D341Med (cell line): ENCODE measurements at places on chromosomes 6 and 20.

- DNase-seq, result no peak
Observed at GRCh38 chr20:46251211-46251673, 57.1 kb downstream of the CDH22 start.

- no peak for DNase-seq
Observed at GRCh38 chr6:27474172-27474465, 1.2 kb upstream of the ZNF184 start.

GRCh38 chr6:125267806-125268523 is 33.8 kb downstream of the HDDC2 start:
- DNase-seq, result no peak

DNA sequence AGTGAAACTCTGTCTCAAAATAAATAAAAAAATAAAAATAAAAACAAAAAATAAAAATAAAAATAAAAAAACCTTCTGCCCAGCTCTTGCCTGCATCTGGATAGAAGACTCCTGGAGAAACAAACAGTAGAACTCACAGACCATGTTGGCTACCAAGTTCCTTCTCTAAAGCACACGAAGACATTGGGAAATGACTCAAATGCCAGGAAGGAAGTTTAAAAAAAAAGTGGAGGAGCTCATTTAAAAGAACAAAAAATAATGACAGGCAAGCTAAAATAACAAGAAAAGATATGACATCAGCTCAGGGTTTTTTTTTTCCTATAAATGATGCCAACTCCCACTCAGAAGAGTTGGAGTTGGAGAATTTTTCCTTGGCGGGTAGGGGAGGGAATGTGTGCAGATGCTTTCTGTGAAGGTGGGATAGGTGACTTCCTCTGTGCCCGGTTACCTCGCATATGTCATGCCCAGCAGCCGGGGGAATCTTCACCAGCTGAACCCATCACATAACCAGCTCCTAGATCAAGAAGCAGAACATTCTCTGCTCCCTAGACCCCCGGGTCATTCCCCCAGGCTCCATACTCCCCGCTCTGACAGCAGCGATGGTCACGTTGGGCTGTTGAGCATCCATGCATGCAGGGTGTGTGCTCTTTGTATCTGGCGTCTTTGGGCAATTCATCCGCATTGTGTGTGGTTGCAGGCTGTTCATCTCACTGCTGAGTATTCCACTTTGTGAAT is 17.3 kb upstream of the CD93 start:
- DNase-seq, result no peak

DNA sequence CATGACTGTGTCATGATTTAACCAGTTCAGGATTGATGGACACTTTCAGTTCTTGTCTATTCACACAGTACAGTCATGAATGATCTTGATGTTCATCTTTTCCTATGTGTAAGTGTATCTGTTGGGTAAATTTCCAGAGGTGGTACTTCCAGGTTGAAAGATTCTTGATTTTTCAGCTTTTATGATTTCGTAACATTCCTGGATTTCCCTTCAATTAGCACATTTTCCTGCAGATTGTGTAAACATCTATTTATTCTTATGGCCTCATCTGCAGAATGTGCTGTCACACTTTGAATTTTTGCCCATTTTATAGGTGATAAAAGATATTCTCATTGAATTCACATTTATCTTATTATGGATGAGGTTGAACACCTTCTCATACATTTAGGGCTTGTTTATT is 222.0 kb upstream of the FOXQ1 start:
- DNase-seq, result no peak

DNA sequence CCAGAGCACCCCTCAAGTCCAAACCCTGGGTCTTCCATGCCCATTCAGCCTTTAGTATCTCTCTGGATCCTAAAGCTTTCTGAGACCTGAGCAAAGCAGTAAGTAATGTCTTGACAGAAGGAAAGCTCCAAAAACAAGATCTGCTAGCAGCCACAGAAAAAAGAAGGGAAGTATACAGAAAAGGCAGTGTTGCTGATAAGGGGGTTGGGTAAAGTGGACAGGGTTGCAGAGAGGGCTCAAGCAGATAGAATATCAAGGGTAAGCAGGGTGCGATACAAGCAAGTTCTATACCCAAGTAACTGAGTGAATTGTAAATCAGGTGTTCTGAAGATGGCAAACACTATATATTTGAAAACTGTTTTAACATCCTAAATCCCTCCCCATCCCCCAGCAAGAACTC is 113.4 kb upstream of the CARMIL1 start:
- no peak for DNase-seq

GRCh38 chr6:141513830-141514229 is 618.9 kb upstream of the GJE1 start:
- no peak for DNase-seq

DNA sequence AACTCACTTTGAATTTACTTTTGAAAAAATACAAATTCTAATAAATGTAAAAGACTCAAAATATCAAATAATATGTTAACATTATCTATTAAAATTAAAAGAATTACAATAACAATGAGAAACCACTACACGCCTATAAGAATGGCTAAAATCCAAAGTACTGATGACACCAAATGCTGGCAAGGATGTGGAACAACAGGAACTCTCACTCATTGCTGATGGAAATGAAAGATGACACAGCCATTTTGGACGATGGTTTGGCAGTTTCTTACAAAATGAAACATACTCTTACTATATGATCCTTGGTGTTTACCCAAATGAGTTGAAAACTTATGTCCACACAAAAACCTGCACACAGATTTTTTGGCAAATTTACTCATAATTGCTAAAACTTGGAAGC is 15.6 kb upstream of the STX11 start:
- no peak for DNase-seq

GRCh38 chr20:22502731-22503191 is 81.6 kb downstream of the FOXA2 start:
- DNase-seq, result no peak

DNA sequence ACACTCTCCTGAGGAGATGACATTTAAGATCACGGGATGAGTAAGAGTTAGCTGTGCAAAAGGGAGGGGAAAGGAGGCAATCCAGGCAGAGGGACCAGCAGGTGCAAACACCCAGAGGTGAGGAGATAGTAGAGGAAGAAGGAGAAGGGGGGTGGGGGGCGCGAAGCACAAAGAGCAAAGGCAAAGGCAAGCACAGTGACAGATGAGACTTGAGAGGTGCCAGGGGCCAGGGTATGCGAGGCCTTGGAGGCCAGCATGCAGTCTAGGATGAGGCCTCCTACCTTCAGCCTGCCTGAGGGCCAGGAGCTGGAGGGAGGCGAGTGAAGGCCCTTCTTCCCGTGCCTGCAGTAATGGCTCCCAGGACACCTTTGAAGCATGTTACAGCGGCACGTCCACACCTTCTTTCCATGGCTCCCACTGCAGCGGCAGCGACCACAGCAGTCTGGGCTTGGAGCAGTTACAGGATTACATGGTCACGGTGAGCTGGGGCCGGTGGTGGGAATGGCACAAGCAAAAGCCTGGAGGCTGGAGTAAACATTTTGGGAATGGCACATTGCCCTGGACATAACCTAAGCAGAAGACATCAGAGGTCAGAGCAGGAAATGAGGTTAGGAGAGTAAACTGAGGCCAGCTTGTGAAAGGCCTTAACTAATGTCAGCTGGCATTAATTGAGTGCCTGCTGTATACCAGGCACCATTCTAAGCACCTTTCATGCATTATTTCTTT is 18.6 kb downstream of the CCM2L start:
- peak; percentile 54 for DNase-seq

DNA sequence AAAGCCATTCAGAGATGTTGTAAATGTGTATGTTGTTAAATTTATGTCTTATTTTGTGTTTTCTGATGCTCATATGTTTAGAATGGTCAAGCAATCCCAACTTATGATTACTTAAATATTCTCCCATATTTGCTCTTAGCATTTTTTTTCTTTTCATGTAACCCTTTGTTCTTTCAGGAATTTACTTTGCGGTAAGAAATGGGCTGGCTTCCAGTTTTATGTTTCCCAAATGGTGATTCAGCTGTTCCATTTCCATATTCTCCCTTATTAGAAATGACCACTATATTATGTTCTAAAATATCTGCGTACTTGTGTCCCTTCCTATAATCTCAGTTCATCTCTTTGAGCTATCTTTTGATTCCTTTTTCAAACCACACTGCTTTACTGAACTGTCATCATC is 113.7 kb downstream of the CDH26 start:
- DNase-seq, result no peak

- DNase-seq, result no peak
Observed at GRCh38 chr20:13426870-13427269, 205.8 kb downstream of the ISM1 start.

- DNase-seq, result no peak
Observed at GRCh38 chr20:10793766-10794165, 120.0 kb upstream of the JAG1 start.

GRCh38 chr20:8805737-8806442 is 263.0 kb upstream of the PLCB4 start:
- no peak for DNase-seq

DNA sequence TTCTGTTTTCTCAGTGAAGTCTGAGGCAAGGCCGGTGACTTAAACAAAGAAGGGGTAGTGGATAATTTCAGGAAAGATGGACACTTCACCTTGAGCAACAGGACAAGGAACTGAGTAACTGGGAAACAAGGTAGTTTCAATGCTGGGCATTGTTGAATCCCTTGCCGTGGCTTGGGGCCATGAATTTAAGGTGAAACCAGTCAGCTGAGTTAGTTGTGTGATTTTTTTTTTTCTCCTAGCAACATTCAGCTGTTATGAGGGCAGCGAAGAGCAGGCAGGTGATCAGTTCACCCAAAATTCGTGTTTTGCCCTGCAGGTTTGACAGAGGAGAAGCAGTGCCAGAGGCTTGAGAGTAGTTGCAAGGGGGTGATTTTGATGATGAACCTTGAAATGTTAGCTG is 6.8 kb downstream of the BICRAL start:
- no peak for DNase-seq

DNA sequence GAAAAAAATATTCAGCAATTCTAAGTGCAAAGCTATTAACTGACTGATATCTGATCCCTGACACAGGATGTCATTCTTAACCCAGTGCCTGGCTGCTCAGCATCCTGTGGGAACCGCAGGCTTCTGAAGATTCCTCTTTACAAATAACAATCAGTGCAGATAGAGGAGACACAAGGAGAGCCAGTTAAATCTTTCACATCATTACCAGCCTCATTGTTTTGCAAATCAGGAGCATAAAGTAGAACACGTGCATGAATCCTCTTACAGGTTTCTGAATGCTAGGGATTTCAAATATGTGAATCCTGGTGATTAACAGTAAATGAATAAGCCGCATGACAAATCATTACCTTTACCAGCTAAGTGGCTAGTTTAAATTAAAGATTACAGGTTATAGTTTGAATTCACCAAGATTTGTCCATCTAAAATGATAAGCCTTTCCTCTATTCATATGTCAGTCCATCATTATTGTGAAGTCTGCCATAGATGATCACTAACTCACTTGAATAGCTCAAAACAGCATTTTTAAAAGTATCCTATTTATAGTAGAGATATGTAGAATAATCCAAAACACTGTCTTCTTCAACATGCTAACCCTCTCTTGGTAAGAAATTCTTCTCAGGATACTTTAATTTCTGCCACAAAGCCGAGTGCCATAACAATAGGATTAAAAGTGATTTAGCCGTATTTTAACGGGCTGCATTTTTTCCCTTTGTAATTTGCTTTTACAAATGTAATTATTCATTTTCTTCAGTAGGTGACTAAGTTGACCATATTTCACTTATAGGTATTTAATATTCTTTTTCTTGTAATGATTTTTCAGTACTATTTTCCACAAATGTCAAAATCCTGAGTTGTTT is 367.3 kb upstream of the EPHA7 start:
- peak; percentile 18 for DNase-seq

DNA sequence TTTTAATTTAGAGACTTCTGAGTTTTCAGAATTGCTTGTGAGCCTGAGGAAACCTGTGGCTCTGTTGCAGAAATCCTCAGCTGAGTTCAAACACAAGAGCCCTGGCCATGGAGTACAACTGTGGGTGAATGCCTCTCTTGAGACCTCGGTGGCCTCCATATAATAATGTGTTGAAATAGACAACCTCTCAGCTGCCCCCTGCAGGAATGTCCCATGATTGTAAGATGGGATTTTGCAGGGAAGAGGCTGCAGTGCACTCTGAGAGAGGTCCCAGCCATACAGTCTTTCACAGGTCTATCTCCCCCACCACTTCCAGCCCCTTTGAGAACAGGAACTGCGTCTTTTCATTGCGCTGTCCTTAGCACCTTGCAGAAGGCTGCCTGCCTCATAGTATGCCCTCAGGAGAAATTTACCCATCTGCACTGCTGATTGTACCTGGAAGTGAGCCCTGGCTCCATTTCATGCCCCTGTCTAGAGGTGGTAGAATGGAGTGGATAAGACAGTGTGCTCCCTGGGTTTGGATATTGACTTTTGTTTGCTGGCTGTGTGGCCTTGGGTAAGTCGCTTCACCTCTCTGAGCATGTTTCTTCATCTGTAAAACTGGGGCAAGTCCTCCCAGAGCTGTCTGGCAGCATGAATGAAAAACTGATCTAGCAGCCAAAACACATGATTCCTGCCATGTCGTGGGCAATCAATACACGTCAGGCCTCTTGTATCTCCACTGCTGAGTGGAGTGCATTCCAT is 16.8 kb upstream of the CDH22 start:
- DNase-seq, result peak; percentile 72

DNA sequence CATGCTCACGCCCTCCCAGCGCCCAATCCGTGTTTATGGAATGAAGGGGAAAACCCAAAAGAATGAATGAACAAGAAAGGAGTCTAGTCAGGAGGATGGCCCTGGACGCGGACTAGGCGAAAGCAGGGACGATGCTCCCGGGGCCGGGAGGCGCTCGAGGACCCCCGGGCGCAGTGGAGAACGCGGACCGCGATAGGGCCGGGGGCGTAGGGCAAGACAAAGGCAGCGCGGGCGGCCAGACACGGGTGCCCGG is 758 bp downstream of the GCLC start:
- DNase-seq, result no peak

GRCh38 chr20:16528078-16528477 is 45.2 kb downstream of the KIF16B start:
- no peak for DNase-seq

DNA sequence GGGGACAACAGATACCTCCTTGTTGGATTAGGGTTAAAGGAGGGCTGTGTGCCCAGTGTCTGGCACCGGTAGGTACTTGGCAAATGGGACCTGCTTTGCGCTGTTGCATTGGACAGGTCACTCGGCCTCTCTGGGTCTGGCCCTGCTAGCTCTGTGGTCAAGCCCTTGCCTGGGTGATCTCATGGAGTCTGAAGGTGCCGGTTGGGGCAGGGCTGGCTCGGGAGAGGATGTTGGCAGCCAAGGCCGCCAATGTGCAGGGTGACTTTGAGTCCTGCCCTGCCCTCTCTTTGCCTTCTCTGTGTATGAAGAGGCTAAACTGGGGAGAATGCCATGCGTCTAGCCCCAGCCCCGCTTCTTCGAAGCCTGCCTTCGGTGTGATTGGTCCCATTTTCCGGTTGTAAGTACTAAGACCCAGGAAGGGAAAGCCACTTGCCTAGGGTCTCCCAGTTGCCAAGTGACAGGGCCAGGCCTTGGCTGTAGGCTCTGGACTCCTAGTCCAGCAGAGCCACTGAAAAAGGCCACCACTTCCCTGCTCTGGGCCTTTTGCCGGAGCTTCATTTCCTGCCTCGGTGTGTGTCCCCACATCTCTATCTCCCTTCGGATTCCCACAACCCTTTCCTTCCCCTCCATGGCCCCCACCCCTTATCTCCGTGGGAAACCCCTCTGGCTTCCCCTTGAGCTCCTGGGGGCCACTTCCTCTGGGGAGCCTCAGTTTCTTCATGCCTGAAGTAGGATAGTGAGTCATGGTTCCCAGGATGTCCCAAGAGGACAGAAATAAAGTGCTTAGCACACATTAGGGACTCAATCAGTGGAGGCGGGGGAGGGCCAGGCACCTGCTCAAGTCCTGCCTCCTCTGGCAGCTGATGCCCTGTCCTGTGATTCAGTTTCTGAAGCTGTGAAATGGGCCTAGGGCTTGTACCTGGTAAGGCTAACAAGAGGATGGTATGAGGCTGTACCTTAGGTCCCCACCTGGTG is 3.9 kb downstream of the SRC start:
- peak; percentile 23 for DNase-seq

GRCh38 chr20:19121463-19121862 is 91.0 kb upstream of the SLC24A3 start:
- DNase-seq, result no peak
